ENCODE measurements at places on chromosomes 3 and 15.

DNA sequence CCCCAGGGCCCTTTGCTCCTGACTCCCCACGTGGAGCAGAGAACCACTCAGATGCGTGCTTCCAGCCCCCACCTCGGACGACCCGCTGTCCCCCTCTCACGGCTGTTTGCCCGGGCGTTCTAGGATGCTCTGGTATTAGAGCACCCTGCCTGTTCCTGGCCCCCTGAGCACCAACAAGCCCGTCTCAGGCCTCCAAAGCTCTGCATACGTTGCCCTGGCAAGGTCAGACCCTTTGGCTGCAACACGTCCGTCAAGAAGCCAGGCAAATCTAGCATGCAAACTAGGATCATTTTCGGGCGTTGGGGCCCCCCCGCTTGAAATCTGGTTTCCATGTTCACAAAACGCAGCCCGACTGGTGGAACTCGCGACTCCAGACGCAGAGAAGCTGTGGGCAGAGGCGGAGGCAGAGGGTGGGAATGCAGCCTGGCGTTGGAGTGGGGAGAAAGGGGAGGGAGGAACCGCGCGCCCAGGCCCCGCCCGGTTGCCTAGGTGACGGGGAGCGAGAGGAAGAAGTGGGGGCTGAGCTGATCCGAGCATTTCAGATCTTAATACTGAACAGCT lies 86.2 kb upstream of the PIAS1 start:
- no peak for DNase-seq

- no peak for DNase-seq
These were observed 94.1 kb upstream of the TP63 start for GRCh38 chr3:189537135-189537534.

- no peak for DNase-seq
These were observed 497.2 kb downstream of the IGSF11 start for GRCh38 chr3:118537454-118537853.

DNA sequence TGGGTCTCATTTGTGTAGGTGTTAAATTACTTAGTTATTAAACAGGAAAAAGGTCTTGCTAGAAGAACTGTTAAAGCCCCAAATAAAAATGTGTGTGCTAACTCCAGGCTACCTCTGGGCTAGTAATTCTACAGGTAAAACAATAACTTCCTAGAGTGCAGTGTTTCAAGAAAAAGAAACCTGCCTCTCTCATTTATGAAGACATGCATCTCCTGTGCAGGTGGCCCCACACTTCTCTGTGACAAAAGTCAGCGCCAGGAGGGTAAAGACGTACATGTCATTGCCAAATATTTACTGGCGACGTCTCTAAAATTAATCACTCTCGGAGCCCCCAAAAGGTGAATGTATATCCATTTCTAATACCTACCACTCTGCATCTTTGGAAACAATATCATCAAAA lies 131.7 kb downstream of the FOXP1 start:
- DNase-seq, result no peak

- DNase-seq, result no peak
These were observed 547.8 kb upstream of the TBL1XR1 start for GRCh38 chr3:177744873-177745606.

DNA sequence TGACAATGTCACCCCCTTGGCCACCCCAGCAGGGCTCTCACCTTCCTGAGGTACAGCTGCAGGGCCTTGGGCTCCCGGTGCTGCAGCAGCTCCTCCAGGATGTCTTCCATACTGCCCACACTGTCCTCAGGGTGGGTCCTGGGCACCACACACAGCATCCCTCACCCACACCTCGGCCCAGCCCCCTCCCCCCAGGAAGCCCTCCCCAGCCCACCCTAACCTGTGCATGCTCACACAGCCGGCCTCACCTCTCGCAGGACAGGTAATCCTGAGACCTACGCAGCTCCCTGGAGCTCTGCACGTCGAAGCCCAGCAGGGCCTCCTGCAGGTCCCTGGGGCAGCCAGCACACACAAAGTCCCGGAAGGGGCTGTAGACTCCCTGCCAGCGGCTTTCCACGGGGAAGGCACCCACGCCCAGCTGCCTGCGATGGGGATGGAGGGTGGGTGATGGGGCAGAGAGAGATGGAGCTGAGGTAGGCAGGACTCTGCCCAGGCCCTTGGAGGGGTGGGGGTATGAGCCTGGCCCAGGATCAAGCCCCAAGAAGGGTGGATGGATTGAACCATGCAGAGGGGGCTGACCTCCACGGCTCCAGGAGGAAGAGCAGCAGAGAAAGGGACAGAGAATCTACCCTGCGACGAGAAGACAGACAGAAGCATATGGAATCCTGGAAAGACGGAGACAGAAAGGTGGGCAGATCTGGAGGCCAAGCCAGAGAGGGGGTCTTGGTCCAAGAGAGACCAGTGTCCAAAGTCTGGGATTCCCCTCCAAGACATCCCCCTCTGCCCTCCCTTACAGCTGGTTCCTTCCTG lies 16.7 kb downstream of the ALS2CL start:
- DNase-seq, result no peak

GRCh38 chr3:38107911-38108648 lies 28.8 kb downstream of the ACAA1 start:
- no peak for DNase-seq

GRCh38 chr3:14363991-14364390 lies 38.4 kb upstream of the SLC6A6 start:
- DNase-seq, result no peak

GRCh38 chr3:4396542-4396941 lies 70.5 kb downstream of the SUMF1 start:
- DNase-seq, result no peak

All from vagina (tissue), 2 donors.